ENCODE measurements at places on chromosomes 2 and 18.

DNA sequence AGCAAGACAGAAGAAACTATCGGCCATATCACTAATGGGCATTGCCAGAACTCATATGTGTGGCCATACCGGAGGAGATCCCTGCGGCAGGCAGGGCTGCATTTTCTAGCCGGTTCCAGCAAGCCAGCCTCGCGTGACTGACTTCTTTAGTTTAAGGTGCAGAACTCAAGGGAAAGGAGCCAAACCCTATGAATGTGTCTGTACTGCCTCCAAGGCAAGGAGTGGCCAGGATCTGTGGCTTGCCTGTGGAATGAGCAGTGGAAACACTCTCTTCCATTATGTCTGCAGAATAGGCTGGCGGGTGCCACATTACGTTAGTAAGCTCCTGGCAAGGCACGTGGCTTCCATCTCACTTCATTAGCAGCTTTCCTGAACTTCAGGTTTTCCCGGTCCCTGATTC is 137.6 kb downstream of the ATL2 start:
- no peak for DNase-seq

- no peak for DNase-seq
Observed at GRCh38 chr2:230968921-230969658, 26.8 kb upstream of the SPATA3 start.

DNA sequence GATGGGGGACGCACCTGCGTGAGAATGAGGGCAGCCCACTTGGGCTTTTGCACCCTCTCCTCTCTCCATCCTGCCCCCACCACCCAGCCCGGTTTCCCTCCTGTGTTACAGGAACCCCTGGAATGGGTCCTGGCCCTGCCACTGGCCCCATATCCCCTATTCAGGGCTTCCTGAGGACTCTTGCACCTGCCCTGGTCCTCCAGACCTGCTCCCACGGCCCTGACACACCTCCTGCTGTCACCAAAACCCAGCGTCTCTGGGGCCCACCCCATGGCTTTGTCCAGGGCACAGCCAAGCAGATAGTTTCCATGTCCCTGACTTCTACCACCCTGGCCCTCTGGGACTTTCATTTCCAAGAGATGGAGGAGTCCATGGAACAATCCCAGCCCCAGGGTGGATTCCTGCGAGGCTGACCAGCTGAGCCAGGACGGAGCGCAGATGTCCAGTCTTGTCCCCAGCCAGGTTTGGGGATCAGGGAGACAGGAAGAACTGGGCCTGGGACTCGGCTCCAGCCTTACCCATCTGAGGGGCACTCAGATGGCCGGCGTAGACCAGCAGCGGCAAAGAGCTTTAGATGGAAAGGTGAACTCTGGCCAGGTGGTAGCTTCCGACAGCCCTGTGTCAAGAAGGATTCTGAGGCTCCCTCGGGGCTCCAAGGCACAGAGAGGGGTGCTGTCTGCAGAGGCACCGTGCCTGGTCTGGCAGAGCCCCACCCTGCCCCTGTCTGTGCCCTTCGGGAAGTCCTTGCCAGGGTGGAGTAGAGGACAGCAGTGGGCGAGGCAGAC is 12.0 kb downstream of the GPR35 start:
- no peak for DNase-seq

GRCh38 chr2:72145289-72145657 is 2.4 kb downstream of the CYP26B1 start:
- DNase-seq = no peak

DNA sequence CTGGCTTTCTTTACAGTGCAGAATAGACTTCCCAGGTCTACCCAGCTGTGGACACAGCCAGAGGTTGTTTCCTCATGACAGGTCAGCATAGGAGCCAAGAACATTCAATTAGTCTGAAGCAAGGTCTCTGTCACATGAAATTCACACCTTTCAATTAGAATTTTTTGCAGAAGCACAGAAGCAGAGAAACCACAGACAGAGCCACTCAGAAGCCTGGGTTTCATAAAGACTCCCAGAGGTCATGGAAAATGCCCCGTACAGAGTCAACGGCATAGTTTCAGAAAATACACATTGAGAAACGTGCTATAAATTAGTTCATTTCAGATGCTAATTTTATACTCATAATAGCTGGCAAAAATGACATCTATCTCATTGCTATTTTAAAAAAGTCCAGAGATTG is 87.0 kb upstream of the TMEM200C start:
- DNase-seq = no peak

DNA sequence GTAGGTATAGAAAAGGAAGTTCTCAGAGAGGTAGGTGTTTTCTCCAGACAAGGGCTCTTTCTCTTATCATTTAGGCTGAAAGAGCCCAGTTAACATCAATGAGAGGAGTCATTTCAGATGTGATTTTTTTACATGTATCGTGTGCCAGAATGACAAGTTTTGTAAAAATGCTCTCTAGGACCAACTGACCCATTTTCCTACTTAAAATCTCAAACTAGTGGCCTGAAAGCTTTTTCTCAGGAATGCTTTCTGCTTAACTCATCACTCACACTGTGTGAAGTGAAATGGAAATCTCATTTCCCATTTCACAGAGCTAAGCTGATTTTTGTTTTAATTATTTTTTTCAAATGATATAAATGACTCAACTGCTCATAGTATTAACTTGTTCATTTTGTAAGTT is 128.7 kb upstream of the CYP26B1 start:
- no peak for DNase-seq

- no peak for DNase-seq
Observed at GRCh38 chr2:88170472-88170892, 336 bp downstream of the THNSL2 start.

Measured in stimulated activated CD4-positive, alpha-beta T cell treated with anti-CD3 and anti-CD28 coated beads, Interleukin-12 subunit alpha, Interleukin-12 subunit beta, amount 100 ng/mL, for 48 hours (primary cell).